Mucosa of descending colon (tissue), 3 donors: ENCODE measurements at places on chromosomes 5 and 9.
A peak's percentile ranks its signal among the peaks of the same experiment; 100 is the strongest.

DNA sequence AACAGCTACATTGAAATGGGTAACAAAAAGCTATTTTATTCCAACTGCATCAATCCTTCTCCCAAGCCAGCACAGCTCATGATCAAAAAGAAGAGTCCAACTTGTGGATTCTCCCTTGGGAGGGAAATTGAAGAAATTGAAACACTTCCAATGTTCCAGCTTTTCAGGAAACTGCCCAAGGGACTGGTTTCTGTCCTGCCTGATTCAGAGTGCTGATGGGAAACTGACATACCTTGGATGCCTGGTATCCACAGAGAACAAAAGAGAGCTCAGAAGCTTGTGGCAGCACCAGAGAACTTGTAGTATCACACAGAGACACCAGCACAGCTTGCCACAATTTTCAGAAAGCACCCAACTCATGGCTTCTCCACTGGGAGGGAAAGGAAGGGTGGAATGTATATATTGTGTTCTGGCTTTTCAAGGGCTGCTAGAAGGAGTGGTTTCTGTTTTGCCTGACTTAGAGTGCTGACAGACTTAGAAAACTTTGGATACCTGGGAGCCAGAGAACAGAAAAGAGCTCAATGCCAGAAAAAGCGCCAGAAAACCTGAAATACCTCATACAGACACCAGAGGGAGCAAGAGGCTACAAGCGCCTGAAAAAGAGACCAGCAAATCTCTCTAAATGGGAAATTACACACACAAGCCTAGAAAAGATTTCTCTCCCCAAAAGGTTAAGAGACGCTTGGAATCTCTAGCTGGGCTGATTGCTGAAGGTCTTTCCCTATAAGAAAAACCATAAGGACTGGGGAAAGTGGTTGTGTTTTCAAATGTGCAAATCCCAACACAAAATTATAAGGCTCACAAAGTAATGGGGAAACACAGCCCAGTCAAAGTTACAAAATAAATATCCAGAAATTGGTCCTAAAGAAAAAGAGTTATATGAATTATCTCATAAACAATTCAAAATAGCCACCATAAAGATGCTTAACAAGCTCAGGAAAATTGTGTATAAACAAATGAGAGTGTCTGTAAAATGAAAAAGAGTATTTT is 178.8 kb downstream of the SPOCK1 start:
- DNase-seq: no peak

GRCh38 chr5:40223884-40224402 is 455.8 kb upstream of the PTGER4 start:
- no peak for DNase-seq

DNA sequence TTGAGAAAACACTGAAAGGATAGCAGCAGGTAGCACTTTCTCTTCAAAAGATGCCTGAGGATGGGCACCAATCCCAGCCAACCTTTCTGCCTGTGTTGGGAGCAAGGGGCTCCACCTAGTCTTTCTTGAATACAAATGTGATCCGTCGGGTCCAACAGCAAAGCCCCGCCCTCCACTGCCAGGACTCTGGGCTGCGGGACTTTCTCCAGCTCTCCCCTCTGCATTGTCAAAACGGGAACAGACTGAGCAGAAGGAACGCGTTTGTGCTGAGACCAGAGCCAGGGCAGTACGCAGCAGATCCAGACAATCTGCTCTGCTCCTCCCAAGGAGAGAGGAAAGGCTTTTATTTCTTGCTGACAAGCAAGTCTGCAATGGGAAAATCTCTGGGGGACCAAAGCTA is 139.7 kb downstream of the SEC61B start:
- no peak for DNase-seq

DNA sequence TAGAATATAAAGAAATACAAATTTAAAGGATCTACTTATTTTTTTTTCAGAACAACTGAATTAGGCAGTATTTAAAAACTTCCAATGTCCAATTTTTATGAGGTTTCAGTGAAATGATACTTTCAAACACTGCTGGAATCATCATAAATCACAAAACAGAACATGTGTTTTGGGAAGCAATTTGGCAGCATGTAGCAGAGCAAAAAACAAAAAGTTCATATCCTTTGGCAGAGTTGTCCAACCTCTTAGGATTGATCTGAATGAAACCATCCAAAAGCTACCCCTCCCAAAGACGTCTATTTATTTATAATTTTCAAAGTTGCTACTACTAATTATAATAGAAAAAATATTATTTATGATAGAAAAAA is 192.4 kb upstream of the PUM3 start:
- no peak for DNase-seq

DNA sequence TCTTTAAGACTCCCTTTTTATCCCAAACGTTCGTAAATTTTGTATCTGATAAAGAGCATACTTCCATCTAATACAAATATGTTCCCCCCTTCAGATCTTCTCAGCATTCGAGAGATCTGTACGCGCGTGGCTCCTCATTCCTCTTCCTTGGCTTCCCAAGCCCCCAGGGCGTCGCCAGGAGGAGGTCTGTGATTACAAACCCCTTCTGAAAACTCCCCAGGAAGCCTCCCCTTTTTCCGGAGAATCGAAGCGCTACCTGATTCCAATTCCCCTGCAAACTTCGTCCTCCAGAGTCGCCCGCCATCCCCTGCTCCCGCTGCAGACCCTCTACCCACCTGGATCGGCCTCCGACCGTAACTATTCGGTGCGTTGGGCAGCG is 19.9 kb downstream of the CDKN2A start:
- no peak for DNase-seq

DNA sequence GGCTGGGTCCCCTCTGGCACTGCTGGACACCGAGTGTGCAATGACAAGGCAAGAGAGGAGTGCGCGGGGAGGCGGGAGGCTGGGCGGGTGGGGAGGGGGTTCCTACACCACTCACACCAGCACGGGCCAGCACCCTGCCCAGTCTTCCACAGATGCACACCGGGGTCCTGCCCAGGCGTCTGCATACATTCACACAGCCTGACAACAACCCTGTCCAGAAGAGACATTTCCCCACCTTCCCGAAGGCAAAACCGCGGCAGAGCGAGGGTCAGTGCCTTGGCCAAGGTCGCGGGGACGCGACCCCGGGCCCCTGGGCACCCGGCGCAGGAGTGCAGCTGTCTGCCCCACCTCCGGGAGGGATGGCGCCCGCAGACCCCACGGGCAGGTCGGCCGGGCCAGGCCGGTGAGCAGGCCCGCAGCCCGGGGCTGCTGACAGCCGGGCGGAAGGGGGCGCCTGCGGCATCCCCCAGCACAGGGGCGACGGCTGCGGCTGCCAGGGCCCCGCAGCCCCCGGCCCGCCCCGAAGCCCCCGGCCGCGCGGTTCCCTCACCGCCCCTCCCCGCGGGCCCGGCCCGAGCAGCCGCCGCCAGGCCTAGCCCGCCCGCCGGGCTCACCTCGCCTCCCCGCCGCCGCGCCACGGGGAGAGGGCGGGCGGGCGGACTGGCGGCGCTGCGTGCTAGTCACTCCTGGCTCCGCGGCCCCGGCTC is 496 bp downstream of the MAPK9 start:
- DNase-seq: peak; percentile 35

GRCh38 chr9:68530618-68531017 is 10.1 kb downstream of the TMEM252 start:
- peak; percentile 84 for DNase-seq

- no peak for DNase-seq
Observed at GRCh38 chr5:56143373-56143714, 89.8 kb downstream of the ANKRD55 start.

GRCh38 chr5:177359860-177360259 is 2.1 kb downstream of the RGS14 start:
- DNase-seq: peak; percentile 16

- no peak for DNase-seq
Observed at GRCh38 chr5:154491941-154492340, 13.9 kb upstream of the HAND1 start.

DNA sequence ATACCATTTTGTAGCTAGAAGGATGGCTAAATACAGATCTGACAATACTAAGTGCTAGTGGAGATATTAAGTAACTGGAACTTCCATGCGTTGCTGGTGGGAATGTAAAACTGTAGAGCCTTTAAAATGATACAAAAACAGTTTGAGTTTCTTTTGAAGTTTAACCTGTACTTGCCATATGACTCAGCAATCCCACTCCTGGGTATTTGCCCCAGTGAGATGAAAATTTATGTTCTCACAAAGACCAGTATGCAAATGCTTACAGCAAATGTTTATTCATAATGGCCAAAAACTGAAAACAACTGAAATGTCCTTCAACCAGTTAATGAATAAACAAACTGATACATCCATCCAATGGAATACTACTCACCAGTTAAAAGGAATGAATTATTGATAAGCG is 137.3 kb downstream of the SLC12A2 start:
- no peak for DNase-seq

DNA sequence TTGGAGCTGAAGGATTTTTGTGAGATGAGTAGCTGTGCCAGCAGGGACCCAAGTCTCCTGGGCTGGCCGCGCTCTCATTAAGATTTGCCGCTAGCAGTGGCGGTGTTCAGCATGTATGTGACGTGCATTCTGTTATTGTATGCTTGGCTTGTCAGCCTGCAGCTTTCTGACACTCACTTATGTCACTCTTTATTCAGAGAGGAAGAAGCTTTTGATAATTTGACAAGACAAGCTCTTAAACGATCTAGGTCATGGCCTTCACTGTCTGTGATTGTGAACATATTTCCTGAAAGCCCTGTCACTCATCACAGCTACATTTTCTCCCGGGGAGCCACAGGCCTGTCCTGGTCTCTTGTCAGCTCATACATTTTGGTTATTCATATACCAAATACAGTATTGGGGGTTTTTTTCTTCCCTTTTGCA is 98.2 kb upstream of the GRHPR start:
- DNase-seq: no peak

DNA sequence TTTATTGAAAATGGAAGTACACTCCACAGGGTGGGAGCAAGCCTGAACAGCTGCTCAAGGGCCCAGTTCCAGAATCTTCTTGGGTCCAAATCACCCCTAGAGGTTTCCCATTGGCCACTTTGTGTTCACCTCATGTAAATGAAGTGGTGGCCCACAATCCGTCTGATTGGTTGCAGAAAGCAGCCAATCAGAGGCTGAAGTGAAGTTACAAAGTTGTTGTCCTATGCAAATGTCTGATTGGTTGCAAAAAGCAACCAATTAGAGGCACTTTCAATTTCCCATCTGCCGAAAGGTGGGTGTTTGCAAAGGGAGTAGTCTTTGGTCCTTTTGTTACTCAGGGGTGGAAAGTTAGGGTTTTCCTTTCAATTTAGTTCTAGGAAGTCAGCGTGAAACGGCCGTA is 8.8 kb downstream of the TMEM171 start:
- DNase-seq: no peak

- DNase-seq: no peak
Observed at GRCh38 chr9:35470894-35471293, 19.0 kb upstream of the RUSC2 start.

- no peak for DNase-seq
Observed at GRCh38 chr5:17232405-17232804, 15.0 kb downstream of the BASP1 start.

DNA sequence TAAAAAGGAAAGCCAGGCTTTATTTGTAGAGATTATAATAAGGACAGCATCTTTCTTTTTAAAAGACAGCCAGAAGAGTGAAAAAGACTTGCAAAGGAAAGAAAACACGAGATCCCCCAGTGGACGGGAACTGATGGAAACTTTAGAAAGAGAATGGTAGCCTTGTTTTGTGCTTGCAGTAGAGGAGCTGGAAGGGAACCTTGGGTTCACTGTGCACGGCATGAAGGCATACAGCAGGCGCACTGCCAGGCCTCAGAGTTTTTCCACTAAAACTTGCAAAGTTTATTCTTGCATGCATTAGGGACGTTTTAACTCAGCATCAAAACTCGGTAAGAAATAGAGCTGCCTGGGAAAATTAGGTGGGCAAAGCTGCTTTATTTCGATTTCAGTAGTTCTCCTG is 248.6 kb downstream of the IRX1 start:
- no peak for DNase-seq

- DNase-seq: no peak
Observed at GRCh38 chr9:103574056-103574455, 520.1 kb upstream of the SMC2 start.

DNA sequence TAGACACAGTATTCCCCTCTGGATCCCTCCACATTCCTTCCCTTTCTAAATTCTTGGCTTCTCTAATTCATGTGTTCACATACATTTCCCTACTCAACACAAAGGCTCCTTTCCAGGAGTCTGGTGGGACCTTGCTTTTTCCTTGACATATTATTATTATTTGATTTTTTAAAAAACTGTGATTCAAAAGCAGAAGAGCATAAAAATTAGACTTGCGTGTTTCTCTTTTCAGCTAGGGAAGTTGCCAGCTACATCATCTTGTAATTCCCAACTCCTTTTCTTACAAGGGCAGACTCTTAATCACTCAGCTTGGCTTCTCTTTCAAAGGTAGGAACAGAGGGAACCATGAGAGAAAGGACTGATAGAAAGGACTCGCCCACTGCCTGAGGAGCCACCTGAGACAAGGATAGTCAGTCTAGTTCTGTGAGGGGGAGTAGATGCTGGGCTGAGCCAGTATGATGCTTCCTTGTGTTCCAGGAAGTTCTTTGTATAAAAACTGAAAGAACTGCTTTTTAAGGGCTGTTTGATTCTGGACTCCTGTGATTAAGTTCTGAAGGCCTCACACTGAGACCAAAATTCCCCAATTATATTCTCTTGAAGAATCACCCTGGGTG is 51.0 kb upstream of the DPYSL3 start:
- no peak for DNase-seq

GRCh38 chr9:108296056-108296455 is 559.7 kb downstream of the ACTL7B start:
- no peak for DNase-seq

GRCh38 chr5:78341440-78341839 is 19.0 kb upstream of the SCAMP1 start:
- no peak for DNase-seq

DNA sequence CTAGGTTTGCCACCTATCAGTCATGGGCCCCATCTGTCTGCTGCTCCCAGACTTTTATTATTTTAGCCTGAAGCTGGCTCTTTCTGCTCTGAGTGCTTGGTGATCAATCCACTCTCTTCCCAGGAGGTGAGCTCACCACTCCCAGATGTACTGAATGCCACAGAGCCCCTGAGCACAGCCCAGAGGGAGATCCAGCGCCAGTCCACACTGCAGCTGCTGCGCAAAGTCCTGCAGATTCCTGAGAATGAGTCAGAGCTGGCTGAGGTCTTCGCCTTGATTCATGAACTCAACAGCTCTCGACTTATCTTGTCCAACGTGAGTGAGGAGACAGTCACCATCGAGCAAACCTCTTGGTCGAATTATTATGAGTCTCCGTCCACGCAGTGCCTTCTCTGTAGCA is 36.0 kb downstream of the HMGXB3 start:
- no peak for DNase-seq

GRCh38 chr5:24633715-24634325 is 11.0 kb downstream of the CDH10 start:
- no peak for DNase-seq
